ENCODE measurements at places on chromosomes 5 and 9. TPM values are rescaled to one million over a fixed set of nuclear protein-coding genes. Genes with fewer than 3 reads are reported as not detected.

C9orf50 gene
- total RNA-seq, result not detected

- no peak for DNase-seq
These were observed 61.2 kb downstream of the TMEM232 start for GRCh38 chr5:110665184-110665726.

- DNase-seq, result peak; percentile 93
These were observed 27.5 kb downstream of the B4GALT1 start for GRCh38 chr9:33139421-33140228.

DNA sequence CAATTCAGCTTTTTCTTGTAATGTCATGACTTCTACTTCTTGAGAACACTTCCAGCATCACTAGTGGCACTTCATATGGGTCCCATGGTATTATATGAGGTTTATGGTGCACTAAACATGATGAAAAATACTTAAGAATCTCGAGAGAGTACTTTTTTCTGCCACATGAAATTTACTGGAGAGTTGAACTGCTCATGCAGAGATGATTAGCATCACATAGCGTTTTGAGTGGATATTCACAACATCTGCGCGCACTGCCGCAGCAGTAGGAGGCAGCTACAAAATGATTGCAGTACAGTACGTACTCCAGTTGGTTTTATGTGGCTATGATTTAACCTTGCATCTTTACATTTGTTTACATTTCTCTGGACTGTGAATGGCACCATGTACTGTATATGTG lies 14.7 kb downstream of the RAD1 start:
- no peak for DNase-seq

SPAAR gene
- not detected for total RNA-seq

DNA sequence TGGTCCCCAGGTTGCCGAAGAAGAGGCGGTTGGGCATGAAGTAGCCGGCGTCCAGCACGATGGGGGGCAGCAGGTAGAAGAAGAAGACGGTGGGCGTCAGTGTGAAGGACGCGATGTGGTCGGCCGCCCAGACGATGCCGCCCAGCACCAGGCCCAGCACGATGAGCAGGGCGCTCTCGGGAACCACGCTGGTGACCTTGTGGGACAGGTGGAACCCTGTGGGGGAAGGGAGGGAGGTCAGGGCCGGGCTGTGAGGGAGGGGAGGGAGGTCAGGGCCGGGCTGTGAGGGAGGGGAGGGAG lies 32.4 kb downstream of the SLC9A3 start:
- DNase-seq, result no peak

Data from RPMI7951 (cell line).